ENCODE measurements at places on chromosomes 12 and 14.

DNA sequence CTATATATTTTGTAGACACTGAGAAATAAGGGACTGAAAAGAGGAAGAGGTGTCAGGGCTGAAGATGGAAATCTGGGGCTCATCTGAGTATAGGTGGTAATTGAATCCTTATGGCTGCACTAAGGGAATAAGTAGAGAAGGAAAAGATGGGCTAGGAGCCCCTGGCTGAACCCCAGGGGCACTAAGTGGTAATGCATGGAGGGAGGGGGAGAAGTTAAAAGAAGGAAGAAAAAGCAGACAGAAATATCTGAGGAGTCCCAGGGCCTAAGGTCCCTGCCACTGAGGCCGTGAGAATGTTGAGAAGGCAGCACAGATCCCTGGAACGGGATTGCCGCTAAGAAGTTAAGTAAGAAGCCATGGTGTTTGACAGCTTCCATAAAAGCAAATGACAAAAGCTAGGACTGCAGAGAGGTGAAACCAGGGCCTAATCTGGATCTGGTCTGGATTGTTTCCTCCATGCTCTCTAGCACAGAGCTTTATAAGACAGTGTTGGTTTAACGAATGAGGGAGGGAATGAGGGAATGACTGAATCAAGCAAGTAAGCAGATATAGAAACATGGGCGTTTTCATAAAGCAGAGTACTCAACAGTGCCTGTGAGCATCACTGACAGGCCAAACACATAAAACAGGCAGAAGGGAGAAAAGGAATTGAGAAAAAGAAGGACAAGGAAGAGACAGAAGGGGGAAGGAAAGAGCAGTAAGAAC is 92.9 kb downstream of the HMGA2 start:
- no peak for DNase-seq

DNA sequence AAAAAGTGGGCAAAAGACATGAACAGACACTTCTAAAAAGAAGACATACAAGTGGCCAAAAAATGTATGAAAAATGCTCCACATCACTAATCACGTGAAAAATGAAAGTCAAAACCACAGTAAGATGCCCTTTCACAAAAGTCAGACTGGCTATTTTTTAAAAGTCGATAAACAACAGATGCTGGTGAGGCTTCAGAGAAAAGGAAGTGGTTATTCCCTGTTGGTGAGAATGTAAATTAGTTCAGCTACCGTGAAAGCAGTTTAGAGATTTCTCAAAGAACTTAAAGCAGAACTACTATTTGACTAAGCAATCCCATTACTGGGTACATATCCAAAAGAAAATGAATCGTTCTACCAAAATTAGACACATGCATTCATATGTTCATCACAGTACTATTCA is 237.0 kb downstream of the KIF21A start:
- no peak for DNase-seq

- DNase-seq, result no peak
Observed at GRCh38 chr14:24116128-24116814, 1.5 kb upstream of the NRL start.

- no peak for DNase-seq
Observed at GRCh38 chr14:106304271-106304670, 777.9 kb downstream of the TMEM121 start.

DNA sequence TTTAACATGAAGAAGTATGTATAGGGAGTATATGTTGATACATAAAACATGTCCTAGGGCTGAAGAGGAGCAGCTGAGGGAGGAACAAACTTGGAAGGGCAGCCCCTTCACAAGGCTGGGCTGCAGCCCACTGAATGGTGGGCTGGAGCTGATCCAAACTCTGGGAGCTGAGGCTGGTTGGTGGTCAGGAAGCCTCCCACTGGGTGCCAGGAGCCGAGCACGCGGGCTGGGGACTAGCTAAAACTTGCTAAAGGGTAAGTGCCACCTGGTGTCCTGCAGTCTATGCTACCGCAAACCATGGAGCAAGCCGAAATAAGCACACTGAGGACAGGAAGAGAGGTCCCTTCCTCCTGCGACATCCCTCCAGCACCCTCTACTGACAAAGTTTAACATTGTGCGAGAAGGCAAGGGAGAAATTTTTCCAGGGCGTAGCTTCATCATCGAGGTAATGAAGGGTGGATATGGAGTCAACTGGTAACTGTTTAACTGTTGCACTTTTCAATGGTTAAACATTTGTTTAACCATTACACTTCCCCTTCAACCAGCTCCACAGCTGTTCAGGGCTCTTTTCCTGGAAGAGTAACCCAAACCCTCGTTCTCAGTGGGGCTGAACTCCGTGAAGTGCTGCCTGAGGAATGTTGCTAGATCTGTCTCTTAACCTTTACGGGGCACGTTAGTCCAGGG is 42.2 kb downstream of the EGLN3 start:
- DNase-seq, result no peak

DNA sequence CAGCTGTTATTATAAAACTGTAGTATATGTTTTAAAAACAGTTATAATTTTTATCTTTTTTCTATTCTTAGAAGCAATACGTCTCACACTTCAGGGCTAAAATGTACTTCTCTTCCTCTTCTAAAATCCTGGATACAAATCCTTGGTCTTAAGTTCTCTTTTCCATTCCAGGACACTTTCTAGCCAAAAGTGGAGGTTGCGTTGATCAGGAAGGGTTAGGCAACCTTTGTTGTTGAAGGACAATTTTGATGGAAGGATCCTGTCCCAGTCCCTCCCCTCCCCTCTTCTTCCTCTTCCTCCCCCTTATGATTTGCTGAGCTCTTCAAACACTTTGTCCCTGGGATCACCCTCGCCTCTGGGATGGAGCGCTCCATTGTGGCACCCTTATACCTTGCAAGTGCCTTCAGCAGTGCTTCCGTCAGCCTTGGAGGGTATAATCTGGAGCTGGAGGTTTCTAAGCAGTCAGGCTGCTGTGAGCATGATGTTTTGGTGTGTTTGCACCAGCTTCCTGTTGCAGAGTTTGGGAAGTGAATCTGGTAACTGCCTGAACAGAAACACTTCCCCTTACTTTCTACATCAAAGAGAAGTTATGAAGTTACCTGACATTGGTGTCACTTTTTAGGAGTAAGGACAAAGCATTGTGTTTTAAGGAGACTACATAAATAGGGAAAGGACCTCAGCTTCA is 87.4 kb upstream of the SLC38A2 start:
- DNase-seq, result peak; percentile 51

DNA sequence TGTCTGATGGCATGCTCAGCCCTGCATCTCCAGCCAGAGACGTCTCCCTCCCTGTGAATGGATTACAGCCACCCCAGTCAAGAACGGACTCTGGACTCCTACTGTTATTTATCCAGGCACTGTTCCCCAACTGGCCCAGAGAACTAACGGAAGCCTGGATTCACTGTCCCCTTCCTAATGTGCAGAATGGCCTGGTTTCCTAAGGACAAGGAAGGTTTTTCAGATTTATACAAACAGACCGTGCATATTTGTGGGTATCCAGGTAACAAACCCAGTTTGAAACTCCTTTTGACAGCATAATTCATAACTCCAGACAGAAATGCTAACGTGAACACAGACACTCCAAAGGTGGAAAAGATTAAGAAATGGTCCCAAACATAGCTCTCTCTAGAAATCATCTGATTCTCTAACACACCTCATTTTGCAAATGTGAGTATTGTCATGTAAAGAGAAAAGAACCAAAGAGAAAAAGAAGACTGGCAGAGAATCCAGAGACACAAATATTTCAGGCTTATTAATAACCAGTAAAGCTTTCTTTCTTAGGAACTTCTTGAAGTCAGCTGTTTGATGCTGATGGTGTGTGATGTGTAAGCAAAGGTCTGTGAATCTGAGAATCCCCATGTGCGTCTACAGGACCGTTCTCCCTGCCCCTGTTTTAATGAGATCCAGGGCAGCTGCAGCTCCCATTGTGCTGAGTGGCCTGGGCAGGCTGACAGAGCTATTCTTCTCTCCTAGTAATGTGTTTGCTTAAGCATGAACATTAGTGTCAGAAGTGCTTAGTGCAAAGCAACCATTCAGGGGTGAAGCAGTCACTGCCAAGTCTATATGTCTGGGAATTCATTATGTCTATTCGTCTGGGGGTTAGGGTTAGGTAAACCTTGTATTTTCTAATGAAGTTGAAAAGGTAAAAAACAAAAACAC is 86.8 kb upstream of the HIF1A start:
- no peak for DNase-seq

- DNase-seq, result no peak
Observed at GRCh38 chr12:10855807-10856206, 6.5 kb upstream of the PRR4 start.

- no peak for DNase-seq
Observed at GRCh38 chr14:58718226-58719205, 80.8 kb downstream of the DACT1 start.

DNA sequence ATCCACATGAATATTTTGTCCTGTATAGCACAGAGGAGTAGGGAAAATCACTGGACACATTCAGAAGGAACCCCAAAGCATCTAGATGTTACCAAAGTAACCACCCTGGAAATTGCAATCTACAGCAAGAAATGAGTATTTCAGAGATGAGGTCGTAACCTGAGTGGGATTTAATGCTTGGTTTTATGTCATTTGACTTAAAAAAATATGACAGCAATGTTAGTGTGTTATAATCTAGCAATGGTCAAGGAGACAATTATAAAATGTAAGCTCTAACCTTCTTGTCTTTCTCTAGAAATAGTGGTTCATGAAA is 256.6 kb downstream of the NAV3 start:
- DNase-seq, result no peak

- no peak for DNase-seq
Observed at GRCh38 chr14:104573930-104574329, 5.6 kb upstream of the C14orf180 start.

GRCh38 chr12:30098677-30099076 is 314.9 kb upstream of the TMTC1 start:
- DNase-seq, result no peak

All from inflammatory macrophage treated with lipopolysaccharide for 1 hour (primary cell).